Right ventricle myocardium superior (tissue), 1 donor: ENCODE measurements at places on chromosomes 7 and 10. TPM values are rescaled to one million over a fixed set of nuclear protein-coding genes. Genes with fewer than 3 reads are reported as not detected.

FZD8 gene
- 6.6 TPM for total RNA-seq

- no peak for DNase-seq
Observed at GRCh38 chr7:92909686-92910475, 73.5 kb upstream of the CDK6 start.

- no peak for DNase-seq
Observed at GRCh38 chr7:28551331-28551730, 139.0 kb downstream of the CREB5 start.

- no peak for DNase-seq
Observed at GRCh38 chr7:25759748-25760147, 392.2 kb upstream of the NFE2L3 start.

MARCHF5 gene
- 38.2 TPM for total RNA-seq

PRSS1 gene
- not detected for total RNA-seq
